ENCODE measurements at places on chromosomes 13 and 19.

GRCh38 chr13:43397111-43397510, 373.7 kb downstream of the DNAJC15 start:
- no peak for DNase-seq

GRCh38 chr19:38737921-38738737, 6.1 kb downstream of the CAPN12 start:
- DNase-seq: no peak

- DNase-seq: no peak
Measured at GRCh38 chr13:40220299-40220935, 446.0 kb downstream of the FOXO1 start.

GRCh38 chr19:6222884-6223283, 56.9 kb downstream of the MLLT1 start:
- no peak for DNase-seq

DNA sequence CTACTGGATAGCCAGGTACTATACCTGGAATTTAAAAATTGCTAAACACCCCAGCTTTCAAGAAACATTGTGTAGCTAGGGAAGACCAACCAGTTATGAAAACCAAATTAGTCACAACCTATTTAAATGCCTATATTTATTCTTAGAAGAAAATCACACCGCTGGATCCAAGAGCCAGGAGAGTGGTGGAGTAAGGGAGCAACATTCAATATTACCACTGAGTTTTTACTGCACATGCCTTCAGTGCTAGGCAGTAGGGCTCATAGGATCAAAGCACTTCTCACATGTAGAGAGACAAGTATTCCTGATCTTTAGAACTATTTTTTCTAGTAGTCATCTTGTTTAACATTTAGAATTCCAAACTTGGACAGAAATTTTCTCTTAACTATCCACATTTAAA, 11.2 kb downstream of the ITM2B start:
- no peak for DNase-seq

GRCh38 chr13:27170516-27171243, 931 bp downstream of the USP12 start:
- peak; percentile 14 for DNase-seq

DNA sequence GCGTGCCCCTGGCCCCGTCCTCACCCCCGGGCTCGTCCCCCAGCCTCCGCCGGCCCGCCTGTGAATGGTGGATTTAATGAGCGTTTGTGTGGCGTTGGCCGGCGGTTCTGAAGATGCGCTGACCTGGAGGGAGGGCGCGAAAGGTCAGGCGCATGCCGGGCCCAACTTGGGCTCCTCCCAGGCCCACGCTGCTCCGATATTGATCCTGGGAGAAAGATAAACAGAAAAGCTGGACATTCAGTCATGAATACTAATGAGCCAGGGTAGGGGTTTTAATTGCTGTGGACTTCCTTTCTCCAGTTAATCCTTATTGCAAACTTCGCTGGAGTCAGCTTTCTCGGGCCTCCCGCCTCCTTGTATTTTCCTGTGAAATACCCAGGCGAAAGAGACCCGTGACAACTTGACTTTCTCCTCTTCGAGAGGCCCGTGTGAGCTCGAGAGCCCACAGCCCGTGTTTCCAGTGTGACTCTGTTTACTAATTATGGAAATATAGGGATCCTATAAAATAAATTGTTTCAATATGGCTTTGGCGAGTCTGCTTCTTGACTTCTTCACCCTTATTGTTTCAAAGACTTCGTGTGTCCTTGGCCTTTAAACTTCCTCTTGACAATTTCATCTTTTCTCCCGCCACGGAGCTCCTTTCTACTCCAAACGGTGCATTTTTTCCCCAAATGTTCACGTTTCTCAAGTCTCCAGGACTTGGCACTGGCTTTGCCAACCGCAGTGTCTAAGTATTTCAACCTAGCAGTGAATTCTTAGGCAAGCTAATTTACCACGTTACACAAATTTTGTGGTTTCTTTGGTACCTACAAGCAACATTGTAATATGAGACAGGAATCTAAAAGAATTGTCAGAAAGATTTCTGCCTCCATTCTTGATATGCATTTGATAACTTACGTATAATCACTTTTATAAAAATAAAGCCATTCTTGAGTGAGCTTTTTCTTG, 10.5 kb downstream of the ZIC2 start:
- no peak for DNase-seq

DNA sequence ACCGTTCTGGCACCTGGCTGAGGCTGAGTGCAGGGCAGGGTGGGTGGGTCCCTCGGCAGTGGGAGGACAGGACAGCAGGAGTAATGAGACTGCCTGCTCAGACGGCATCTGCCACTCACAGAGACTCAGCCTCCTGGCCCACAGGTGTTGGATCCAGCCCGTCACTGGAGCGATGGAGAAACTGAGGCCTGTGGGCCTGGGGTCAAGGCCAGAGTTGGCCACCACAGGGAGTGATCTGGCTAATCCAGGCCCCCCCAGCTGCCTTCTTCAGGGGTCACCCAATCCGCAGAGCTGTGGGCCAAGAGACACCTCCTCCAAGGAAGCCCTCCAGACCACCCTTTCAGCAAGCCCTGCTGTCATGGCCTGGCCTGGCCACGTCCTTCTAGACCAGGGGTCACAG, 103.7 kb upstream of the VSTM2B start:
- DNase-seq: no peak

- no peak for DNase-seq
Measured at GRCh38 chr13:111915104-111915551, 151.8 kb upstream of the SOX1 start.

GRCh38 chr19:1351381-1351851, 32.3 kb upstream of the NDUFS7 start:
- no peak for DNase-seq

GRCh38 chr13:45119469-45119990, 780 bp upstream of the GTF2F2 start:
- no peak for DNase-seq

- DNase-seq: no peak
Measured at GRCh38 chr13:78247362-78247761, 328.7 kb upstream of the EDNRB start.

DNA sequence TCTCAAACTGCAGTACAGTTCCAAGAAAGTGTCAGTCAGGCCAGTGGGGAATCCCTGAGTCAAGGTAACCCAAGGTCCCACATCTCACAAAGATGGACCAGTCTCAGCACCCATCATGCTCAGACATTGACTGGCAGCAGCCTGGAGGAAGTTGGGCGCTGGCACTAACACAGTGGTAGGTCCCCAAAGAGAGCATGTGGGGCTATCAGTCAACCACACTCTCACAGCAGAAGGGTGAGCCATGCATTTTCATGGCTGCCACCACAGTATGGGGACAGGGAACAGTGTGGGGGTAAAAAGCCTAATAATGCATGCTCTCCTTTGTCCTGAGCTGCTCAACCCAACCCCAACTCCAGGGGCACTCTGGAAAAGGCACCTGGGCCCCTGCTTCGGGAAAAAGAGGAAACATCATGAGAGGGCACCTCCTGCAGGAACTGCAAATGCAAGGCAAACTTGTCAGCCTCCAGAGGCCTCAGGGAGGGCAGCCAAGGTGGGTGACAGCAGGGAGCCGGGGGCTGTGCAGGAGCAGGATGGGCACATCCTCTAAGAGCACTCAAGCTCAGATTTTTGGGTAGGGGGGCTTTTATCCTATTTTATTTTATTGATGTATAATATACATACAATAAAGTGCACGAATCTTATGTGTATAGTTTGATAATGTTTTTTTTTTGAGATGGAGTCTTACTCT, 9.5 kb upstream of the PLEKHF1 start:
- no peak for DNase-seq

GRCh38 chr13:108210551-108210950, 4.8 kb downstream of the LIG4 start:
- no peak for DNase-seq

GRCh38 chr19:15371119-15371518, 8.5 kb downstream of the AKAP8 start:
- DNase-seq: no peak

GRCh38 chr19:43818500-43818899, 8.6 kb upstream of the ZNF283 start:
- DNase-seq: no peak

DNA sequence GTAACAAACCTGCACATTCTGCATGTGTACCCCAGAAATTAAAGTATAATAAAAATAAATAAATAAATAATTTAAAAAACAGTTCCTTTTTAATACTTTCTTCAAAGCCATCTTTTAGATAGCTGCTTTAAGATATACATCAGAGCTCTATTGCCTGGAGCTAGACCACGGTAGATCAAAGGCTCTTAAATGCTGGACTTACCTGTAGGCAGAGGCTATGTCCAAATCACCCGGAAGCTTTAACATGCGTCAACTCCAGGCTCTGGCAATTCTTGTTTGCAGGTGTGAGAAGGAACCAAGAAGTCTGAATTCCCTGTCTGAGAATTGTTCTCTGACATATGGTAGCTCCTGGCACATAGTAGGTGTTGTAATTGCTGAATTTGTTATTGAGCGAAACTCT, 1.6 kb upstream of the METTL21C start:
- no peak for DNase-seq

- no peak for DNase-seq
Measured at GRCh38 chr19:54873990-54874389, at the start of gene FCAR. Gene FCAR, plus strand, starts transcription at chr19:54874235. Its CDS starts 55 bp downstream, at chr19:54874290.

DNA sequence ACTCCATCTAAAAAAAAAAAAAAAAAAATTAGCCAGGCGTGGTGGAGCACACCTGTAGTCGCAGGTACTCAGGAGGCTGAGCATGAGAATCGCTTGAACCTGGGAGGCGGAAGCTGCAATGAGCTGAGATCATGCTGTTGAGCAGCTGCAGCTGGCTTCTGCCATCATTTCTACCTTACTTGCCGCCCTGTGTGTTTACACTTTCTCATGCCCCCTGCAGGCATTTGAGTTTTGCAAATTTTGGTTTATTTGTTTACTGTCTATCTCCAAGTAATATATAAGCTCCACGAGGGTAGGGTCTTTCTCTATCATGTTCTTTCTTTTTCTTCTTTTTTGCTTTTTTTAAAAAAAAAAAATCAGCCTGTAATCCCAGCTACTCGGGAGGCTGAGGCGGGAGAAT, 18.0 kb downstream of the CACNG6 start:
- no peak for DNase-seq

DNA sequence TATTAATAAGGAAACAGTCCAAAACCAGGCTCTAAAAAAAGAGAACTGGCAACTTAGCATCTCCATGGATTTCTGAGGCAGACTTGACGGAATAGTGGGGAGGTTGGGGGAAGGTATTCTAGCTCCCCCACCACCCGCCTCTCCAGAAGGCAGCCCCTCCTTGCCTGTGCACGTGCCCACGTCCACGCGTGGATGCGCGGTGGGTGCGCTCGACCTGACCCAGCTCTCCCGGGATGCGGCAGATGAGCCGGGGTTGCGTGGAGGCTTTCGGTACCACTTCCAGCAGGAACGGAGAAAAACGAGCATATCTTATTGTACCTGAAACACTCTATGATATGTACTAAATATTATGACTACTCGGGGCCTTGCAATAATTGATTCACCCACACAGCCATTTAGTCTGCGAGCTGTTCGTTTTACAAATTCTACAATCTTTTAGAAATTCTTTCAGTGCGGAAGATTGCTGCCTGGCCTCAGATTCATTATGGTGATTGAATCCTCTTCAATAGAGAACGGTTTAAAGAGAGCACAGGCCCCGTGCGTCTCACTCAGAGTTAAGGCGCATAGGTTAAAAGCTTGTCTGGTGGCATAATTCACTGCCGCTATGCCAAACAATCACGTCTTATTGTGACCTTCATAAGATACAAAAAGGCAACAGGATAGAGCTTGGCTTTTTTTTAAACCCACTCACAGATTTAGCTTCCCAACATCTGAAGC, 117.9 kb downstream of the URI1 start:
- no peak for DNase-seq

GRCh38 chr19:1675633-1676350, 23.4 kb upstream of the TCF3 start:
- DNase-seq: no peak

DNA sequence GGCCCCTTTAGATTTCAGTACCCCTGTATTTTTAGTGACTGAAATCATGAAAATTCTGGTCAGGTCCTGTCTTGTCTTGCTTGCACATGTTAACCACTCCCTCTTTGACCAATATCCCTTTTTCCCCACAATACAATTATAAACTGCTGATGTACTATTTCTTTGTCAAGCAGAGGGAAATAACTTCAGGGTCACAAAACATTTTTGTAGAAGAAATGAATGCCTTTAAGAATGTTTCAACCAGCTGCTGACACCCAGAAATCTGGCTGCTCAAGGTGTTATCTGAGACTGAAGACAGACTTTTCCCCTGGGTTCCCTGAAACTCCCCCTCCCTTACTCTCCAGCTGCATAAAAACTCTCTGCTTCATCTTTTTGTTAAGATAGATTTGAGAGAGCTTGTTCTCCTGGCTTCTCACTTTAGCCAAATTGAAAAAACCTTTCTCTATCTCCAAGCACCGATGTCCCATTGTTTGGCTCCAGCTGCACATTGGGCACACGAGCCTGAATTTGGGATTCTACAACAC, 18.4 kb upstream of the ACOD1 start:
- DNase-seq: no peak

GRCh38 chr13:41651413-41652058, 194.2 kb downstream of the RGCC start:
- no peak for DNase-seq

GRCh38 chr13:26786651-26787295, 26.2 kb upstream of the GPR12 start:
- DNase-seq: no peak

GRCh38 chr19:54245936-54246335, 3.3 kb upstream of the LILRA6 start:
- no peak for DNase-seq

GRCh38 chr13:27997904-27998522, 9.5 kb upstream of the URAD start:
- no peak for DNase-seq

DNA sequence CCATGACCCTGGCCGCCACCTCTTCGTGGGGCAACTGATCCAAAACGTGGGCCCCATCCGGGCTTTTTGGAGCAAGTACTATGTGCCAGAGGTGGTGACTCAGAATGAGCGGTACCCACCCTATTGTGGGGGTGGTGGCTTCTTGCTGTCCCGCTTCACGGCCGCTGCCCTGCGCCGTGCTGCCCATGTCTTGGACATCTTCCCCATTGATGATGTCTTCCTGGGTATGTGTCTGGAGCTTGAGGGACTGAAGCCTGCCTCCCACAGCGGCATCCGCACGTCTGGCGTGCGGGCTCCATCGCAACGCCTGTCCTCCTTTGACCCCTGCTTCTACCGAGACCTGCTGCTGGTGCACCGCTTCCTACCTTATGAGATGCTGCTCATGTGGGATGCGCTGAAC, 9.6 kb downstream of the INSL3 start:
- DNase-seq: no peak

DNA sequence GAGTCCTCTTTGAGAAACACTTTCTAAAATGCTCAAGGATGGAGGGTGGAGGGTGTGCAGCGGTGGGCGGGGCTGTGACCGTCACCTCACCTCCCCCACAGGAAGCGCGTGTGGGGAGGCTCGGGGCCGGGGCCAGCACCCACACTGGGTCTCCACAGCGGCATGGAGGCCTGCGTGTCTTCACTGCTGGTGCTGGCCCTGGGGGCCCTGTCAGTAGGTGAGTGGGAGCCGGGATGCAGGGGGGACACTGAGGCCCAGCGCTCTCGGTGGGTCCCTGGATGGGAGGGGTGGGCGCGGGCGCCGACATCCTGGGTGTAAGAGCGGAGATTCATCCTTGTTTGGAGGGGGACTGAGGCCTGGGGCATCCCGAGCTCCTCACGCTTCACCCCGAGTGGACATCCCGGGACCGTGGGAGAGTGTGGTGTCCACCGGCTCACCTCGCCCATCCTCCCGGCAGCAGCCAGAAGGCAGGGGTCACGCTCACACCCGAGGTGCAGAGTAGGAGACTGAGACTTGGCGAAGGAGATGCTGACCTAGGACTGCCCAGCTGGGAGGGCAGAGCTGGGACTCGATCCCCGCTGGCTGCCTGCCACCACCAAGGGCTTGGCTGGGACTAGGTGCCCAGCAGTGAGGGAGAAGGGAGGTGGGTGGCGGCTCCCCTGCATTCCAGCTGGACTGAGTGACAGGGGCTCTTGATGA, at the start of gene GZMM:
Gene GZMM, plus strand, starts transcription at position 144 of the 699 bp plus-strand sequence. Its CDS starts 19 bp downstream, at position 163.
- DNase-seq: peak; percentile 53
